ENCODE measurements at places on chromosomes 7 and 10.

GRCh38 chr7:120005720-120006119, 267.3 kb upstream of the KCND2 start:
- DNase-seq, result no peak

- DNase-seq, result no peak
Measured at GRCh38 chr10:7968510-7969112, 85.9 kb upstream of the GATA3 start.

DNA sequence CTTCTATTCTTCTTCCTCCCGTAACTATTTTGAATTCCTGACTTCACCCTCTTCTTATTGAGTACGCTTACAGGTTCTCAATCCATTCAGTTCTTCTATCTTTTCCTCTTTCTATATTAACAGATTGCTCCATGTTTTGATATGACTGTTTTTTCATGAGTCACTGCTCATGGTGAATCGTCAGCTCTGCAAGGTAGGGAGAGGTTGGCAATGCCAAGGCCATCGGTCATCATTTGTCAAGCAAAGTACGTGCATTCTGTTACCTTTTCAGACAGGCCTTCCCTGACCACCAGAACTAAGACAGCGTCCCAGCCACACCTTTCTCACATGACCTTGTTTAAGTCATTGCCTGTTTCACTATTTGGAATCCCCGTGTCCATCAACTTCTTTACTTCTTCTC, 1001.9 kb upstream of the SORCS1 start:
- no peak for DNase-seq

GRCh38 chr10:92045641-92046106, 122.1 kb downstream of the BTAF1 start:
- DNase-seq, result no peak

Data from urothelium cell line (cell line).